CD4-positive, alpha-beta T cell treated with Interferon alpha-2 for 1 hour (primary cell): ENCODE measurements at places on chromosomes 1 and 21.
A peak's percentile ranks its signal among the peaks of the same experiment; 100 is the strongest.

DNA sequence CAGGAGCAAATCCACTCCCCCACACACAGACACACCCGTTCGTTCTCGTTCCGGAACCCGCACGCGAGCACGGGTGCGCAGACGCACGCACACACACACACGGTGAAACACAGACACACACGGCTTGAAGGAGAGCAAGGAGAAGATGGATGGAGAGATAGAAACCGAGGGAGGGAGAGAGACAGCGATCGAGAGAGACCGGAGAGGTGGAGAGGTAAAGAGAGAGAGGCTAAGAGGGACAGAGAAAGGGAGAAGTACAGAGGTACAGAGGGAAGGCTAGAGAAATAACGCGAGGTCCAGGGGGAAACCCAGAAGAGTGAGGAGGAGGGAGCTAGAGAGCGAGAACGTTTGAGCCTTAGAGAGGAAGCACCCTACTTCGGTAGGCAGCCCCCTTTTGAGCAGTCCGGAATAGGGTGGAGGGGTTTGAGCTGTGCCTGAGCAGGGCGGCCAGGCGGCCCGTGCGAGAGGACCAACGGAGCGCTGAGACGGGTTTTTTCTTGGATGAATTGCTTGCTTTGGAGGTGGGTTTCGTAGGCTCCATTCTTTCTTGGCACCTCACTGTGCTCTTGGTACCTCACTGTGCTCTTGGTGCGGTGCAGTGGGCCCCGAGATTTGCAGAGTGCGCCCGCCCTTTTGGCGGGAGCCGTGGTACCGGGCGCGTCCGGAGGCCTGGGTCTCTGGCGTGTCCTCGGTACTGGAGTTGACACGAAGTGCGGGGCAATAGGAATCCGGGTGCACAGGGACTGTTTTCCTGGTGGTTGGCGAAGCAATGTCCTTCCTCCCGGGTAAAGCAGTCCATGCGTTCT lies 88.4 kb upstream of the RHOU start:
- peak; percentile 54 for DNase-seq

DNA sequence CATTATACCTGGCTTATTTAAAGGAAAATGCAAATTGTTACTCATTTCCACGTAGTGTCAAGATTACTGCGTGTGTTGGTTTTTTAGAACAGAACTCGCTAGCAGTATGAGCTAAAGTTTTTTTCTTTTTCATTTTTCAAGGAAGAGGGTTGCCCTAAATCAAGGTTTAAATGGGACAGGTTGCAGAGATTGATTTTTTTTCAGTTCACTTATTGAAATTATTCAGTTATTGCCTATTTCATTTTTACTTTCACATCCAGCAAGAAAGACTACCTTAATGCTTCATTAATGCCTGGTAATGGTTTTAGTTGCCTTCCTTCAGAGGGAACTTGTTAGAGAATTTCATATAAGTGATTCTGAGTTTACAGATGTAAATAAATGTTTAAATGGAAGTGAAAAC lies 5.6 kb downstream of the FAM20B start:
- no peak for DNase-seq

- DNase-seq = peak; percentile 84
Measured at GRCh38 chr1:207077470-207078377, 10.9 kb upstream of the C4BPB start.

- no peak for DNase-seq
Measured at GRCh38 chr1:98398649-98399048, 262.9 kb upstream of the SNX7 start.

- no peak for DNase-seq
Measured at GRCh38 chr1:21449906-21450305, 10.0 kb downstream of the NBPF3 start.

DNA sequence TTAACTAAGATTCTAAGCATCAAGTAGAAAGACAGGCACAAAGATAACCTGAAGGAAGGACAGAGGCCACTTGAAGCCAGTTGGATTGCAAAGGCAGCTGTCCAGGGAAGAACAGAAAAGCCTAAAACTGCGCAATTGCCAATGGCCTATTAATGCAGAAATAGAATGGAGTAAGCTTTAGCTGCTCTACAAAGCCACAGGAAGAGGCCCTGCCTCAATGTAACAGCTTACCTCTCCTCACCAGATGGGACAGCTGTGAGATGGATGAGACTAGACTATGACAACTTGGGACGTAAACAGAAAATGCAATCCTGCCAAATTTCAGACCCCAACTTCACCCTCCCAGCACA lies 176.5 kb downstream of the EIF4G3 start:
- no peak for DNase-seq

DNA sequence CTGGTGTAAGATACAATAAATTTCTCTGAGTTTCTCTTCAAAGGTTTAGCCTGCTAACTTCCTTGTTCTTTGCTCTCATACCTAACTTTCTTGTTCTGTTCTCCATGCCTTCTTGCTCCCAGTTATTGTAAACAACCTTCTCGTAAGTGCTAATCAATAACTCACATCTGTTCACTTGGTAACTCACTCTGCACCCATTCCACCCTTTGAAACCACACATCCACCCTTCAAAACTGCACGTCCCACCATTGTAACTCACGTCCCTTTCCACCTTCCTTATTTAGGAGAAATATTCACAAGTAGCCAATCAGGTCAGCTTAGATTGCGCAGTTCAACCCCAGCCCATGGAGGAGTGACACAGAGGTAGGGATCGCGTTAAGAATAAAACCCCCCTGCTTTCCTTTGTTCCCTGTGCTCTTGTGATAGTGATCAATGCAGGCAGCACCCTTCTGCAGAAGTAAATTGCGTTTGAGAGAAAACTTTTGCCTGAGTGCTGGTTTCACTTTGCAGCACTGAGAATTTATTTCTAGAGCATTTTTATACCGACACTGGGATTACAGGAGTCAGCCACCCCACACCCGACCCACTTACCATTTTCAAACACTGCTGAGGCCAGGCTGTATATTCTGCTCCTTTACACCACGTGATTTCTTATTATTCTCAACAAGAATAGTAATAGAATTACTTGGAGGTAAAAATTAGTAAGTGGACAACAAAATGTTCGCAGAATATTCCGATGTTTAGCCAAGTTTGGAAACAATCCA lies 789.2 kb upstream of the RGS18 start:
- DNase-seq = no peak

DNA sequence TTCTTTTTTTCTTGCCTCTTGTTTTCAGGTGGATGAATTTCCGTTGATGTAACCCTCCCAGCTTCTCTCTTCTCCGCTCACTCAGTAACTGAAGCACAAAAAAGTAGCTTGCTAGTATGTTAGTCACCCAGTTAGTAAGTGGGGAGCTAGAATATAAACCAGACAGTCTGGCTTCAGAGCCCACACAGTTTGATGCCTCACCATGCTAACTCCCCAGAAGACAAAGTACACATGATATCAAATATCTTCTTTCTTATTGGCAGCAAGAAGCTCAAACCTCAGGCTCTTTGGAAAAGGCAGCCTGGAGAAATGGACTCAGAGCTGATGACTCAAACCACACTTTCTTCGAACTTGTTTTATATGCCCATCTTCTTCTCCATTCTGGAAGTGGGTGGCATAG lies 187.5 kb upstream of the PLXNA2 start:
- DNase-seq = no peak

DNA sequence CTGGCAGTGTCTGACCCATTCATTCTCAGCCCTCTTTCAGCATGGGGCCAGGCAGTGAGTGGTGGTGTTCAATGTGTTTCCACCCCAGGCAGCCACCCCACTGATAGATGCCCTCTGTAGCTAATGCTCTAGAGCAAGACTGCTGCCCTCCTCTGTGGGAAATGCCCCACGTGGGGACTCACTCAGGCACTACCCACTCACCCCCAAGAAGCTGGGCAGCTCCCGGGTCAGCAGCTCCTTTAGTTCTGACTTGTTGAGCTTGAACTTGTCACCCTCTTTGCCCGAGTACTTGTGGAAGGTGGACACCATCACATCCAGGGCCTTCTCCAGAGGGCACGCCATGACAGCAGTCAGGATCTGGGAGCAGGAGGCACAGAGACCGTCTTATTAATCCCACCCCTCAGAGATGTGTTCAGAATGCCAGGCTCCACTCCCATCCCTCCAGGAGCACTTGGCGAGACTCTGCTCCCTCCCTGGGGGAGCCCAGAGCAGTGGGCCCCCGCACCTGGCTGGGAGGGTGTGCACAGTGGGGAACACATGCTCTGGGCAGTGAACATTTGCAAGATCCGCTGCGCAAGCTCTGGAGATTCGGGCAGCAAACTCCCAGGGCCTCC lies 1.0 kb downstream of the S100A4 start:
- no peak for DNase-seq

DNA sequence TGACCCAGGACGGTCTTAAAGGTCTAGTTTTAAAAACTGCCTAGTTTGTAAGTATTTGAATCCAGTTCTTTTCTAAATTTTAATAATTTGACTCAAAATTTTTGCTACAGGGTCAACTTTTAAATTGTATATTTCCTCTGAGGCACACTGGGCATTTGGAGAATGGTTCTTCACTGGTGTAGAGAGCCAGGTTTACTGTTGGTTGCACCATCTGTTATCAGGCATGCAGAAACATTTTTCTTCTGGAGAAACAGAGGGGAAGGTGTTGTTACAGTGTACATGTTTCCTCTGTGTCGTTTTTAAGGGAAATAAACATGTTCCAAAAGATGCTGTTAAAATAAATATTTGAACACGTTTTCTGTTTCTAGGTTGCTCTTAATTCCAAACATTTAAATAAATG lies 39.0 kb upstream of the RWDD3 start:
- DNase-seq = no peak

DNA sequence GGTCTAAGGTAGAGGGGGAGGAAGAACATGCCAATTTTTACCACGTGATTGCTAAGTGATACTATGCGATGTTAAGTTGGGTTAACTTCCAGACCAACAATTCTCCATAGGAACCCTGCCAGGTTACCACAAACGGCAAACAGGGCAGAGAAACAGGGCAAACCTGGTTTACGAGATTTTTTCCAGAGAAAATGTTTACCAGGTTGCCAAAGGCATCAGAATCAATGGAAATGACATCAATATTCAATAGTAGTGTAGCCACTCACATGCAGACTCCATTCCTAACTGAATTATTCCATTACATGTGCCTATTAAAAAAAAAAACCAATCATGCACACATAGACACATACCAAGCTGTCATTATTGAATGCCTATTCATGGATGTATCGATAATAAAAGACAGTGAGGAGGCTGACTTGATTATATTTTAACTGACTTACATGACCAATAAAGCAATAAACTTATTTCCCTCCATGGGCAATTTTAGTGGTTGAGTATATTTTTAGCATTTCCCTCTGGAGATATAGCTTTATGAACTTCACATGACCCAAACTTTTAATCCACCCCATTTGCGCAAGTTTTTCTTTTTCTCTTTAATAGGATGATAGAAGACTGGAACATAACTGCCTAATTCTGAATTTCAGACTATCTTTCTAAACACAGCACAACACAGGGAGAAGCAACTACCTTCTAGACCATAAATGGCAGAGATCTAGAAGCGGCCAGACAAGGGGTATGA lies 40.5 kb upstream of the KCNE1 start:
- DNase-seq = no peak

DNA sequence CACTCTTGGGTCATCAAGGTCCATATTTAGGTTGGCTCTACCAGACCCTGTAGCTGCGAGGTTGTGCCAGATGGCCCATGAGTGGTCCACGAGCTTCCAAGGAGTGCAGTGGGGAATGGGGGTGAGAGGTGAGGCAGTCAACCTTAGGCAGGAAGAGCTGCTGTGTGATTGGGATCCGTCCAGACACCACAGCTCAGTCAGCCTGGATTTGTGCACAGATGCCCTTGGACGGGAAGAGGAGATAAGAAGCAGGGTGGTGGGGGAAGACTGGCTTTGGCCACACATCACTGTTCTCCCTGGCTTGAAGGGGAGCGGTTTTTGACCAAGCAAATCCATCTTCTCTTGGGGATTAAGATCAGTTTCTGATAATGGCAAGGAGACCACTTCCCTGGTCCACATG lies 130.6 kb downstream of the IGSF21 start:
- DNase-seq = no peak

GRCh38 chr1:9422321-9422720 lies 116.9 kb upstream of the SLC25A33 start:
- no peak for DNase-seq

GRCh38 chr21:45076245-45076711 lies 1.9 kb downstream of the ADARB1 start:
- no peak for DNase-seq

DNA sequence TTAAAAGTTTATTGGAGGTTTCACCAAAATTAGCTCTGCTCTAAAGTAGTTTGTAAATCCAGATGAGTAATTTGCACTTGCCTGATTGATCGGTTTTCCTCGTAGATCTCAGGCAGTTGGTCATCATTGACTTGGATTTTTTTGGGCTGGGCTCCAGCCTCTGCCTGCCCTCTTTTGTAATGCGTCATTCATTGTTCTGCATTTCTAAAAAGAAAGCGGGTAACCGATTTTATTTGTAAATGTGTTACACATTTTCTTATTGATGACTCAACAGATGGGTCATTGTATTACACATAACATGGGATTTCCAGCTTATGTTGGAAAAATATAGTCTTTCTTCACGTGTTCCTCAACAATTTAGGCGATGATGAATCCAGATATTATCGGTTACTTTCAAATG lies 5.5 kb downstream of the ETS2 start:
- DNase-seq = peak; percentile 53

- DNase-seq = no peak
Measured at GRCh38 chr1:36884029-36884701, 150.2 kb downstream of the GRIK3 start.

DNA sequence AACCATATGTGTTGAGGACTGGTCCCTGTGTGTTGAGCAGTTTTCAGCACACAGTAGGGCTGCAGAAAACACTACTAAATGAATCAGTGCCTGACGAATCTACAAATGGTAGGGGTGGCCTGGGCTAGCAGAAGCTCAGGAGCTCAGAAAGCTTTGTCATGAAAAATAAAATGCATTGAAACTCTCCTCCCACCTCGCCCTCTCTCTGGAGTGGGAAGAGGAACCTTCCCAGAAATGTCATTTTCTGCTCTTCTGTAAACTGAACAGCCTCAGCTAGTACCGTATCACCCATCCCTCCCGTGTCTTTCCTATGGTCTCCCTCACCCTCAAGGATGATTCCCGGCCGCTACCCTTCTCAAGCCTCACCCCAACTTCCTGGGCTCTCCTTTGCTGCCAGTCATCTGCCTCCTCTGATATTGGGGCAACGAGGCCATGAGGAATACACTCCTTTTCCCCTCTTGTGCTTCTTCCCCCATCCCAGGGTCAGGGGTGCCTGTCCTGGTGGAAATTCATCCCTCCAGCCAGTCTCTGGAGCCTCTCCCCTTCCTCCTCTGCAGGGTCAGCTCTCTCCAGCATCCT lies 734.5 kb downstream of the PTPRU start:
- no peak for DNase-seq

DNA sequence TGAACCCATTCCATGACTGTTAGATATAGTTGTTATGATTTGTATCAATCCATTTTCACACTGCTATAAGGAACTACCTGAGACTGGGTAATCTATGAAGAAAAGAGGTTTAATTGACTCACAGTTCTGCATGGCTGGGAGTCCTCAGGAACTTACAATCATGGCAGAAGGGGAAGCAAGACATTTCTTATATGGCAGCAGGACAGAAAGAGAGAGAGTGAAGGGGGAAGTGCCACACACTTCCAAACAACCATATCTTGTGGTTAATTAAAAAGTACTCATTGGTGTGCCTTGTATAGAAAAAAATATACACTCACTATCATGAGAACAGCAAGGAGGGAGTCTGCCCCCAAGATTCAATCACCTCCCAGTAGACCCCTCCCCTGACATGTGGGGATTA lies 137.6 kb upstream of the NBPF11 start:
- DNase-seq = no peak
